Hippocampal formation (tissue), 2 donors: ENCODE measurements at places on chromosomes 6 and 20.

DNA sequence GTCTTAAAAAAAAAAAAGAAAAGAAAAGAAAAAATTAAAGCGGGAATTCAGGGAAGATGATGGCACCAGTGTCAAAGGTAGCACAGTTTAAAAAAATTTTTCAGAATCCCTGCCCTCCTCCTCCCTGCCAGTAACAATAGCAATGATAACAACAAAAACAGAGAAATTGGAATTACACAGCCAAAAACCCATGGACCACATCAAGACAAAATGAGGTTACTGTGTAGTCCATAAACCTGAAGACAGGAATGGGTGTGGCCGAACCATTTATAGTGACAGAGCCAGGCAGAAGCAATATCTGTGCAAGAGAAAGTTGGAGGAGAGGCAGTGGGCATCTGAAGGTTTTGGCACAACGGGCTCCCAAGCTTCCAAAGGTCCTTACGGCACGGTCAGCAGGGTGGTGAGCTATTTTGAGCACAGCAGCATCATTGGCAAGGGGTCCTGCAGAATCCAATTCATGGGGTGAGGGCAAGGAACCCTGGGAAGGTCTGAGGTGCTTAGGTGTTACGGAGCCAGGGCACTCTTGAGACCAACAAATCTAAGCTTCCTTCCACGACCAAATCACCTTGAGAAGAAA is 202.3 kb downstream of the GMPR start:
- no peak for DNase-seq

DNA sequence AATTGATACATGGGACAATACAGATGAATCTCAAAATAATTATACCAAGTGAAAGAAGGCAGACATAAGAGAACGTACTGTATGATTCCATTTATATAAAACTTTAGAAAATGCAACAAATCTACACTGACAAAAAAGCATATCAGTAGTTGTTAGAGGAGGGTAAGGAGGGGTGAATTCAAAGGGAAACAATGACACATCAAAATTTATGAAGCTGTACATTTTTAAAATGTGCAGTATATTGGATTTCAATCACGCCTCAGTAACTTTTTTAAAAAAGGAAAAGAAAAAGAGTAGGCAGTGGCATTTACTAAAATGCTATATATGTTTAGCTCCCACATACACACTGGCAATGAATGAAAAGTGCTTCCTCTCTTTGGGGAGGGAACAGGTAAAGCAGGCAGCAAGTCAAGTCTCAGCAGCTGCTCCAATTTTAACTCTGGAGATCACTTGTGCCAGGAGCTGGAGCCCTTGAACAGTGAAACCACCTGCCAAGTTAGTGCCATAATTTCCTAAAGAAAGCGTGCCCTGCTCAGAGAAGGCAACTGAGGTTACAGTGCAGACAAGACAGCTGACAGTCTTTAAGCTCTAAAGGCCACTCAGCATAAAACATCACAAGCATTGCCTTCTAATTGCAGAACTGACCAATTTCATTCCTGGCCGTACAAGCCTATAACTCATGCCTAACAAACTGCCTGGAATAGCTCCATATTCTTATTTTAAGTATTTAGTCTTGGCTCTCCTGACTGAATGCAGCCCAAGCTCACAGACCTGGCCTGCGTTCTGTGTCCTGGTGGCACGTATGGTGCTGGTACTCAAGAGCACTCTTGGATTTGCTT is 10.9 kb downstream of the FKBP1A start:
- DNase-seq: no peak

DNA sequence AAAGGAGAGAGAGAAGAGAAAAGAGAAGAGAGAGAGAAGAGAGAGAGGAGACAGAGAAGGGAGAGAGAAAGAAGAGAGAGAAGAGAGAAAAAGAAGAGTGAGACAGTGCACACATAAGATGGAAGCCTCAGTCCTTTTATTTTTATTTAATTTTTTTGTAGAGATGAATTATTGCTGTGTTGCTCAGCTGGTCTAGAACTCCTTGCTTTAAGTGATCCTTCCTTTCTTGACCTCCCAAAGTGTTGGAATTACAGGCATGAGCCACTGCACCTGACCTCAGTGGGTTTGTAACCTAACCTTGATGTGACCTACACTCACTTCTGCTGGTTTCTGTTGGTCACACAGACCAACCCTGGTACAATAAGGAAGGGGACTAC is 6.3 kb upstream of the CD40 start:
- no peak for DNase-seq

DNA sequence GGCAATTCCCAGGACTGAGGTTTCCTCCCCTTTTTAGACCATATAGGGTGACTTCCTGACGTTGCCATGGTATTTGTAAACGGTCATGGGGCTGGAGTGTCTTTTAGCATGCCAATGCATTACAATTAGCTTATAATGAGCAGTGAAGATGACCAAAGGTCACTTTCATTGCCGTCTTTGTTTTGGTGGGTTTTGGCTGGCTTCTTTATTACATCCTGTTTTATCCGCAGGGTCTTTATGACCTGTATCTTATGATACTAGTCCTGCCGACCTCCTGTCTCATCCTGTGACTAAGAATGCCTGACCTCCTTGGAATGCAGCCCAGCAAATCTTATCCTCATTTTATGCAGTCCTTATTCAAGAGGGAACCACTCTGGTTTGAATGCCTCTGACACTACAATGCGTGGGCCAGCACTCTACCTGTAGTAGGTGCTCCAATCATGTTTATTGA is 190.1 kb downstream of the KCNQ5 start:
- no peak for DNase-seq

GRCh38 chr6:86609549-86610388 is 327.6 kb upstream of the HTR1E start:
- no peak for DNase-seq

DNA sequence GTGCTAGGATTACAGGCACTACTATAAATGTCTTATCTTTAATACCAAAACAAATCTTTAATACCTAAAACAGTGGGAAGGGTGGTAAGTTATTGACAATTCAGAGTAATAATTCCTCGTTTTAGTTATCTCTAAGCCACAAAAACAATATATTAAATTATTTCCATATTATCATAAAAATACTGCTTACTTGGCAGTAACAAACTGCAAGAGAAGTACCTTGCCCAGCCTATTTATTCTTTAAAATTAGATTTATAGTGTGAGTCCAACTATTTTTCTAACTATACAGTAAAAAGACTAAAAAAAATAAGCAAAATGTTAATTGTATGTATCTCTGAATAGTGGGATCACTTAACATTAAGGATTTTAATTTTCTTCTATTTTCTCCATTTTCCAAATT is 123.2 kb downstream of the HACE1 start:
- DNase-seq: no peak

DNA sequence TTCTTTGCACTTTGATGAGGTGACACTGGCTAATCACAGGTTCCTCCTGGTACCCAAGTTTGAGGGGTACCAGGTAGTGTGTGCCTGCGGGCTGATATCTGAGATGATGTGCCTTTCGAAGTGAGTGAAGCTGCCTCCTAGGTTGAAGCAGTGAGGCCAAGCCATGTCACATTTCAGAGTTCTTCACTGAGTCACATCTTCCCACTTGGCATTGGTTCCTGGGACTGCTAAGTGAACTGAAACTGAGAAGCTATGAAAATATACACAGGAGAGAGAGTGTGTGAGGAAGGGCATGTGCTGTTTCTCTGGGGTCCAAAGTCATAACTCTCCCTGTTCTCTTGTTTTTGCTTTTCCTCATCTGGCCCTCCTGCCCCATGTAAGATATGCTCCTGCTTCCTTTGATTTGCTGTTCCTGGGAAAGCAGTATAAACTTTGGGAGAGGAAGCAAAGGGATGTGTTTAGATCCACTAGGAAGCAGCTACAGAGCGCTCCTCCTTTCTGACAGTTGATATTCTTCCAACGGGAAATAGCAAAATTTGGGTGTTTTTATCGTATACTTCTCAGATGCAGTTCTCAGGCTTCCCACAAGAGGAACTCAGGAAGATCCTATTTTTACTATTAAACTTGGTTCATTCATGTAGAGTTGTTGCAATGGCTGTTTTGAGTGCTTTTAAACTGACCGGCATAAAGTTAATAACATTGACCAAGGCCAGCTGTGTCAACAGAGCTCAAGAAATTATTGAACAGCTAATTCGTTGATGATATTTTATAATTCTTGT is 153.7 kb downstream of the MOXD1 start:
- no peak for DNase-seq

- no peak for DNase-seq
Observed at GRCh38 chr6:118935978-118936703, 1.2 kb upstream of the MCM9 start.

DNA sequence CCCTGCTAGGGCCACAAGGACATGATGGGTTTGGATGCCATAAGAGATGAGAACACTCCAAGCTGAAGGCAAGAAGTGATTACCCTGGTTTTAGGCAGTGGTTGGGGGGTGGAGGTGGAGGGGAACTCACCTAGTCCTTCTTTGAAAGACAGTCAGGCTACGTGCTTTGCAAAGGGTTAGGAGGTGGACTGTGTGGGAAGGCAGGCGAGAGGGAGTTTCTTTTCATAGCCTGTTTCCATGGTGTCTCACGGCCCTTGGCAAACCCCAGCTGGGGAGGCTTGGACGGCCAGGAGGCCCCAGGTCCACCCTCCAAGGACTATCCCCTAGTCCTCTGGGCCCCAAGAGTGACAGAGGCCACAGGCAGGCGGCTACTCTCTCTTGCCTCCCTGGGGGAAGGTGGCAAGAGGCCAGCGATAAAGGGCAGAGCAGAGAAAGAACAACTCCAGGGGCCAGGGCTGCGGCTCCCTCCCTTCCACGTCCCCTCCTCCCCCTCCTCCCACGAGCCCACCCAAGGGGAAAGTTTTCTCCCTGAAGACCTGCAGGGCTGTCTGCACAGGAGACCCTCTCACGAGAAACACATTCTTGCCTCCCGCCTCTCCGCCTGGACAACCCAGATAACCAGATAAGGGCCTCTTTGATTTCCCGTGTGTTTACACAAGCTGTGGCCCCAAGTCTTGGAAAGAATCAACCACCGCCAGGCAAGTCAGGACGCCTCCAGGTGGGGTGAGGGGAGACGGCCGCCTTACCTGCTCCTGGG is 74.4 kb downstream of the NOL4L start:
- no peak for DNase-seq

DNA sequence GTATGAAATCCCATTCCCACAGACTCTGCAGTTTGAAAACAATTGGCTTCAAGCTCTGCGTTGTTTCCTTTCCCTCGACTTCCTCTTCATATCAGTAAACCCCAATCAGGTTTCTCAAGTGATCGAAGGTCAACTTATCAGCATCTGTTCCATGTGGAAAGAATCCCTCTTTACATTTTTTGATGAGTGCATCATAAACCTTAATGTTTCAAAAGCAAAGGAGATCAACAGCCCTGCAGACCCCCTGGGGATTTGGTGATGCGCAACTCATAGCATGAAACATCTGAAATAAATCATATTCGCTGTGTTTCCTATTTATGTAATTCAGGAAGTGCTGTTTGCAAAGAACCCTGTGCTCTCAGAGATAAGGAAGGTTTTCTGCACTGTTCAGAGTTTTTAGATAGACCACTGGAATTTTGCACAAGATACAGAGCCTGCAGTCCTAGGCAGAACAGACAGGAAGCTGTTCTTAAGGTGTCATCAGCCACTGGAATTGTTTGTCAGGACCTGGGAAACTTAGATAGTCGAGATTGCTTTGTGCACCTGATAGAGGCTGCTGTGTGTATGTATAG is 216.0 kb downstream of the HIVEP2 start:
- DNase-seq: no peak

GRCh38 chr6:56348578-56348977 is 101.2 kb upstream of the COL21A1 start:
- no peak for DNase-seq

GRCh38 chr6:45850378-45851033 is 165.2 kb downstream of the CLIC5 start:
- DNase-seq: no peak

DNA sequence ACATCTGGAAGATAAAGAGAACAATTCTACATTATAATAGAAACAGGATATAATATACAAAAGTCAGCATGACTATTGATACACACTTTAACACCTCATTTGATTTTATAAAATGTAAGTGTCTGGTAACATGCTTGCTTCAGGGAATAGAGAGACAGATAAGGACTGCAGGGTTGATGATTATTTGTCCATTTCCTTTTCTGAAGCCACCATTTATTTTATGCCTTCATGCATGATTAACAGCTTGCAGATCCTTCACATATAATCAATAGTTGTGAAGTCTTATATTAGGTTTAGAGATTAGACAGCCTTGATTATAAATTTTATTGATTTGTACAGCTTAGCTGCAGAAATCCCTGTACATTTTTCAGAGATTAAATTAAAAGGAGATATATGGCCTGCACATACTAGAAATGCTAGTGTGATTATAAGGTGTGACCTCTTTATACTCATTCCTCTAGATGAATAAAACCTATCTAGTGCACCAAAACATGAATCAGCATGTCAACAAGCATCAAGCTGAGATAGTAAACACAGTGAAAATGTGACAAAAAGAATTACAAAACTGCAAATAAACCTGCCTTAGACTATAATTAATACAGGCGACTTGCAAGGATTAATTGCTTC is 198.8 kb upstream of the THEMIS start:
- DNase-seq: no peak

DNA sequence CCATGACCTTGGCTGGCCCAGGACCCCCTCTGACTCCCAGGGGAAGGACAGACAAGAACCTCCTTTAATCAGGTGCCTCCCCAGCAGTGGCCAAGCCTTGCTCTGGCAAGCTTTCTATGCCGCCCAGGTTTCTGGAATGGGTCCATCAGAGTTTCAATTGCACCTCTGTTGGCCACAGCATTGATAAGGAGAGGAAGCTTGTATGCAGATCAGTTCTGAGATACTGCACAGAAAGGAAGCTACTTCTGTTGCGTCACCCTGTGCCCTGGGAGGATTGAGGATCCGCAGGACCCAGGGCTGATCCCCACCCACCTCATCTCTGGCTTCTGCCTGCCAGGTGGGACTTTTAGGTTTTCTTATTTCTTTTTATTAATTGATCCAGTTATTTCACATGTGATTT is 167.2 kb downstream of the TFAP2C start:
- no peak for DNase-seq

DNA sequence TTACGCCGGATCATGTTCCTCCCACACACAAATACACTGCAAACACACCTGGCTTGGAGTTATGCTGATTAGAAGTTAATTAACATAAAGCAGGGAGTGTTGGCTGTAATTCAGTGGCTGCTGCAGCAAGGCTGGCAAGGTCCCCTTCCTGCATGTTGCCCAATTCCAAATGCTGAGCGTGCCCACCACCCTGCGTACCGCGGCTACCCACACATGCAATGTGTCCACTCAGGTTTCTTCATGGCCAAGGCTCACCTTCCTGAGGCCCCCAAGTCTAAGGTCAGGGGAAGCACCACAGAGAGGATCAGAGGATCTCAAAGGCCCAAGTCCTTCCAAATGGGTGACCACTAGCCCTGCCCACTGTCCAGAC is 11.6 kb upstream of the PRND start:
- DNase-seq: no peak

DNA sequence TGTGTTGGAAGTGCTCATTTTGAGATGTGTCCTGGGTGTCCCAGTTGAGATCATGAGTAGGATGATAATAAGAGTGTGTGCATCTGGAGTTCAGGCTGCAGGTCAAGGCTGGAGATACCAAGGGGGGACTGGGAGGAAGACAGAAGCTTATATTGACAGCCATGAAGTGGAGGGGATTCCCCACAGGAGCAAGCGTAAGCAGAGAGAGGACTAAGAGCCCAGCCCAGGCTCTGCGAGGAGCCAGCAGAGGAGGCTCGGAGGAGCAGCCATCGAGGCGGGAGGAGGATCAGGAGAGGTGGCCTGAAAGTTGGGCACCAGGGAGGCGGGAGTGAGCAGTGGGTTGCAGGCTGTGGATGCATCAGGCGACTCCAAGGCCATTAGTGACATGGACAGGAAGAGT is 116.2 kb downstream of the SLC24A3 start:
- no peak for DNase-seq
